ENCODE measurements at places on chromosomes 4 and X.

DNA sequence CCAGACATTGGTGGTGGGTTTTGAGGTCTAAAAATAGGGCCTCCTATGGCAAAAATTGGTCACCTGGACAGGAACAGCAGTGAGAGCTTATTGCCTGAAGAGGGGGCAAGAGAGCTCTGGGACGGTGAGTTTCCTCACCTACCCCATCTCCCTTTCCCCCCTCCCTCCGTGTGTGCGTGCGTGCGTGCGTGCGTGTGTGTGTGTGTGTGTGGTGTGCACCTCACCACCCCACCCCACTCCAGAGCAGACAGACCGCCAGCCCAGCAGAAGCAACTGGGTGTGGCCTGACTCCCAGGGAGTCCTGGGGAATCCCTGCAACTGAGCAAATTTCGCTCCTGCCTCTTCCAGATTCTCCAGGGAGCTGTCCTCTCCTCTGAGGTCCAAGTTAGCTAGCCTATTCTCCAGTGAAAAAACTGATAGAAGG is 44.7 kb downstream of the PRPS1 start:
- no peak for DNase-seq

DNA sequence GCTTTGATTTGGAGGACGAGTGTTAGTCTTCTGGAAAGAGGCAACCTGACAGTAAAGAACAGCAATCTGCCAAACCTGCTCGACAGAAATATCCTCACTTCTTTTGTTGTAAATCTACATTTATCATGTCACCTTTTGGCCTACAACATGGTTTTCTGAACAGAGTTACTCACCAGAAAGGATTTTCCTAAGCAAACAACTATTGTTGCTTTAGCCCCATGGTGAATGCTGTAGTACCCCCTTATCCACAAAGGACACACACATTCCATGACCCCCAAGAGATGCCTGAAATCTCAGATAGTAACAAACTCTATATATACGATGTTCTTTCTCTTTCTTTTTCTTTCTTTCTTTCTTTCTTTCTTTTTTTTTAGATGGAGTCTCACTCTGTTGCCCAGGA is 42.7 kb downstream of the TMEM150C start:
- DNase-seq = no peak

- DNase-seq = no peak
Observed at GRCh38 chrX:117771384-117771783, 345.2 kb downstream of the KLHL13 start.

- no peak for DNase-seq
Observed at GRCh38 chr4:73197220-73197619, 61.4 kb downstream of the ANKRD17 start.

GRCh38 chr4:130722361-130722760 is 1626.4 kb downstream of the C4orf33 start:
- no peak for DNase-seq

- DNase-seq = no peak
Observed at GRCh38 chr4:119059221-119059620, 76.4 kb upstream of the MYOZ2 start.

DNA sequence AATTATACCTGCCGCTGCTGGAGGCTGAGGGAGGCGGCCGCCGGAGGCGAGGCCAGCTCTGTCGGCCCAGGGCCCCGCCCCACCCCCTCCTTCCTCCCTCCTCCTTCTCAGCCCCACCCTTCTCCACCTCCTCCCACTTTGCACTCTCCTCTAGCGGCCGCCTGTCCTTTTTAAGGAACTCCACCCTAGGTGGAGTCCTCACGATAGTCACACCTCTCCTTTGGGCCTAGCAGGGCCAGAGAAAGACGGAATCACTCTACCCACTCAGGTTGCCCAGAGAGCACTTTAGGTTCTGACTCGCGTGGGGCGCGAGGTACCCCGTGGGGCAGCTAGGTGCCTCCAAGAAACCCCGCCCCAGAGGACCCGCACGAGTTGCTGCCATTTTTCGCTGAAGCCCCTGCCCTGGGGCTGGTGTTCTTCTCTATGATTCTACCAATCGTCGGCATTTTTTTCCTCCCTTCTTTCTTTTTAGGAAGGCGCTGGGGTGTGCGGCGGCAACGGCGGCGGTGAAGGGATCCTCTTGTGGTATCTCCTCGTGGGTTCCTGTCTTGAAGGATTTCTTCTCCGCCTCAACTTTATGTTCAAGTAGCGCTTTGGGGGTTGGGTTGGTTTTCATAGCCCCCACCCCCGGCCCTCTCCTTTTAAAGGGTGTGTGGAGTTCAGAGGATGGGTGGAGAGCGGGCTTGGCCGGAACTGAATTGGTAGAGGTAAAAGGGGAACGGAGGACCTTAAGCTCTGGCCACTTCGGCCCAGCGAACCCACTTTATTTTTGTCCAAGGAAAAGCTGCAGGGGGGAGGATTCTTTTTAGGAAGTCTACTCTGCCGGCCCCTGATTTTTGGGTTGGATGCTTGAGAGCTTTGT is at the start of gene KLF8:
Gene KLF8 (plus strand): TSS at position 136 of the 862 bp plus-strand sequence. CDS start 979 bp downstream, outside the sequence.
- no peak for DNase-seq

DNA sequence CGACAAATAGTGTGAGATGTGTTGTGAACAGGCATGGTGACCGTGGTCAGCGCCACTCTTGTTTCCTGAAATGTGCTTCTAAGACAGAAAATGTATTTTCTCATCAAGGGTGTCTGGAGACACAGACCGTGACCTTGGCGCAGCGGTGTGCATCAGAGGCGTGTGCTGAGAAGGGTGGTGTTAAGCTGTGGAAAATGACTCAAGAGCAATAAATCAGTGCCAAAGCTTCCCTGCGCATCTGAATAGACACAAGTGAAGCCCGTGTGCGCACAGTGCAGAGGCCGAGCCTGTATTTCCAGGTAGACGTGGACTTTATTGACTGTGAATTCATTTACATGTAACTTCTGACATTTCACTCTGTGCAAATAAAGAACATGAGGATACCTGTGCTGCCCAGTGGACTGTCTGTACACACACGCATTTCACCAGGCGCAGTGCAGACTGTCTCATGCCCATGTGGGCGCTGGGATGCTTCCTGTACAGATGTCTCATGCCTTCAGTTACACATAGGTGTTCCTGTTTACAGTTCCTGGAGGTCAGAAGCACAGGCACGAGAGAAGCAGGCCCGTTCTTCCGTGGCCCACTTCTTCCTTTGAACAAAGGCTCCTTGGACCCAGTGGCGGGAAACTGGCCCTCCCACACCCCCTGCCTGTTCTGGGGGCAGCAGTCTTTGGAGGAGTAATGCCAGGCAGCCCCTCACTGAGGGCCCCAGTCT is 31.9 kb downstream of the NSG1 start:
- DNase-seq = no peak

GRCh38 chr4:109383823-109384222 is 49.8 kb upstream of the SEC24B start:
- no peak for DNase-seq

- no peak for DNase-seq
Observed at GRCh38 chr4:38710053-38710452, 46.1 kb downstream of the KLF3 start.

GRCh38 chrX:117910216-117910615 is 206.4 kb downstream of the KLHL13 start:
- DNase-seq = no peak

DNA sequence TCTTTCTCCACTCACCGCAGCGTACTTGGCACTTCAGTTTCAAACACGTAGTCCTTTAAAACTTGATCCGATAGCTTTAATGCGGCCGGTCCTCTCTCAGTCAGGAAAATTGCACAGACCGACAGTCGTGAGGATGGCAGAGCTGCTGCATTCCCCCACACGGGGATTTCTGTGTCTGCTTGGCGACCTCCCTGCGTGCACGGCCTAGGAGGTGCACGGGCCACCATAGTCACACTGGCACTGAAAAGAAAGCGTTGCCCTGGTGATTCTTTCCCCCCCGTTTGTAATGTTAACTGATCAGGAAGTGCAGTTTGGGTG is 10.3 kb downstream of the AKAP17A start:
- no peak for DNase-seq

DNA sequence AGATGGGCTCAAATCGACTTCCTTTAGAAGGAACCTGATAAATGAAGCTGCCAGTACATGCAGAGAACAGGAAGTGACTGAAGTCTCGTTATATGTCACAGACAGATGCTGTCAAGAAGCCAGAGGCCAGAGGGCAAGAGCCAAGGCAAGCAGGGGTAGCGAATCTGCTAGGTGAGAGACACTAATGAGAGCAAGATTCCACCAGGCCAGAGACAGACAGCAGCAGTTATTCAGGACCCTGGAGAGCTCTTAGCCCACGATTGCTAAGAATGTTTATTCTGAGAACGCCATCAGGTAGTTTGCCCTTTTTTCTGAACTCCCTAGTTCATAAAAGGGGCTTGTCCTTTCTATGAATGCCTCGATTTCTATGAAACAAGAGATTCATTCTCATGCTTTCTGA is 73.7 kb downstream of the BEND2 start:
- DNase-seq = no peak
